Left lung (tissue), 14 donors: ENCODE measurements at places on chromosomes 12 and 14. TPM values are rescaled to one million over a fixed set of nuclear protein-coding genes. Genes with fewer than 3 reads are reported as not detected.

Gene KRT82
- not detected for polyA plus RNA-seq

GRCh38 chr12:46461907-46462640 is 89.5 kb upstream of the SLC38A2 start:
- DNase-seq = no peak

DNA sequence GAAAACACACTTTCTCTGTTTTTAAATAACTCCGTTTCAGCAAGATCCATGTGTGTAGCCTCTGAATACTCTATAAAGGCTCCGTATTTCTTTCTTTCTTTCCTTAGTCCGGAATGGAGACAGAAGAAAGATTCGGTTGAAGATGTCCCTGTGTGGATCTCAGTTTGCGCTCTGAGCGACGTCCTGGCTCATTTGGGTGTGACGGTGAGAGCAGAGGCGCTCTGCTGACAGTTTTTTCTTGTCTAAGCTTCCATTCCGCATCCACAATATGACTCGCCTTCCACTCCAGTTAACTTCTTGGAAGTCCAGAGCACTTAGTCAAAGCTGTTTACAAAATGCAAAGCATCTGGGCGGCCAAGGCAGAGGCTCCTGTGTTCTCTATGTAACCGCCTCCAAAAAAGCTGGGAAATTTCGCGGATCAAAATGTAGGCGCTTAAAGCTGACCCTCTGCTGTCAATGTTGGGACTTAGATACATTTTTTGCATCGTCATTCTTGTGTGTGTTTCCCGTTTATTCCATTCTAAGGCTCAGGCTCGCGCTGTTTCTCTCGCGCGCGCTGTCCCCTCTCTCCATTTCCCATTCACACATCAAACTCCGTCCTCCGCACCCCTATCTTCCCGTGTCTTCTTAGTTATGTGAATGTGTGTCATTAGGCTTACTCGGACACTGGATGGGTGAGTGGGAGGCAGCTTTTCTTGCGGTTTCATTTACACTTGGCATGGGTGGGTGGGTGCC is 880 bp upstream of the FLRT2 start:
- DNase-seq = no peak

DNA sequence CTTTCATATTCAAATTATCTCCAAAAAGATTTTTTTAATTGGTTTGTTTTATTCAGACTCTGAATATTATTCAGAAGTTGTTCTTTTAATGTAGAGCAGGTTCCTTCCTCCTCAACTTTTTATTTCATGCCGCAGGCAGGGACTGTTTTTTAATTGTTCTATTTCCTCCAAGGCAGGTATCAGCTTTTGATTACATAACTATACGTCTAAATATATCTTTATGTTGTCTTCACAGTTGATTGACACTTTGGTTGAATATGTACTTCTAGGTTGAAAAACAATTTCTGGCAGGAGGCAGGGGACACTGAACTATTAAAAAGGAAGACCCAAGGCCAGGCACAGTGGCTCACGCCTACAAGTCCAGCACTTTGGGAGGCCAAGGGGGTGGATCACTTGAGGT is 82.5 kb downstream of the HECTD4 start:
- no peak for DNase-seq

- DNase-seq = no peak
Measured at GRCh38 chr14:100283984-100284881, 22.0 kb downstream of the SLC25A29 start.

DNA sequence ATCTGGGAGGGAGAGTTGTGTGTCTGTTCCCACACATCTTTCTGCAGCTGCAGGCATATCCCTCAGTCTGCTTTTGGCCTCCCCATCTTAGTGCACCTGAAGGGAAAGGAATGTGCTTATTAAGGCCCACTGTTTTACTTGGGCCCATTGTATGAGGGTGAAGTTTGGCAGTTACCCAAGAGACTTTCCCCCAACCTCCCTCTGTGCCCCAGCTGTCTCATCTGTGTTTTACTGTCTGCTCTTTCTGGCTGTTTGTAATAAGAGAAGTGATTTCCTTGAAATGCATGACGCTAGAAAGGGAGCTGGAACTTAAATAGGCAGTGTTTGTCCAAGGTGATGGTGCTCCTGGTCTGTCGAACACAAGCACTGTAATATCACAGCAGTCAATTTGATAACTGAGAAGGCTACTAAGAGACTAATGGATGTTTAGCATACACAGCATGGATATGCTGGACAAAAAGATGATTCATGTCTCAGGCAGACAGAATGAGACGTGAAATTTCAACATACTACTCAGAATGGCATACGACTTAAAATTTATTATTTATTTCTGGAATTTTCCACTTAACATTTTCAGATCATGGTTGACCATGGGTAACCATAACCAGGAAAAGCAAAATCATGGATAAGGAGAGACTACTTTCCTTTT is 43.6 kb downstream of the FSCB start:
- no peak for DNase-seq

- DNase-seq = no peak
Measured at GRCh38 chr14:35352274-35353233, 52.0 kb downstream of the NFKBIA start.
